ENCODE measurements at places on chromosomes 16 and 17. TPM values are rescaled to one million over a fixed set of nuclear protein-coding genes. Genes with fewer than 3 reads are reported as not detected.

The UNC45B gene
- not detected for polyA plus RNA-seq

The CCDC144A gene
- polyA plus RNA-seq, result 0.70 TPM

The G6PC1 gene
- polyA plus RNA-seq, result 0.42 TPM

The DPEP3 gene
- not detected for polyA plus RNA-seq

The CSH1 gene
- polyA plus RNA-seq, result not detected

The ITGAL gene
- 0.54 TPM for polyA plus RNA-seq

The CDK5R1 gene
- 1.5 TPM for polyA plus RNA-seq

The CPNE7 gene
- 4.5 TPM for polyA plus RNA-seq

The ALOX12 gene
- polyA plus RNA-seq, result not detected

The DNAI2 gene
- 0.77 TPM for polyA plus RNA-seq

The TMEM100 gene
- polyA plus RNA-seq, result 2.2 TPM

Measured in pancreas (tissue), 10 donors.